HL-60 (cell line): ENCODE measurements at places on chromosomes 1 and 21.

- no peak for DNase-seq
Measured at GRCh38 chr1:20099533-20099932, 19.8 kb downstream of the PLA2G2D start.

DNA sequence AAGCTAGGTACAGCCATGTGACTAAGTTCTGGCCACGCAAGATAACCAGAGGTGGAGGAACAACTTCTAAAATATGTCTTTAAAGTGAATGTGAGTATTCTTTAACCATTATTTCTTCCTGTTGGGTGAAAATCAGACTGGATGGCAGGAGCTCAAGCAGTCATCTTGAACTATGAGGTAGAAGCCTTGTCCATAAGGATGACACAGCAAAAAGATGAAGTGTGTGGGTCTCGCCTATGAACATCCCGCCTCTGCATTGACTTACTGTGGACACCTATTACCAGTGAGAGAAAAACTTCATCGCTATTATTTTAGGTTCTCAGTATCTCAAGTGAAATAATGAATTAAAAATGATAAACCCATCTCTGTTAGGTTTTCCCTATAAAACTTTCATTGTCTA is 365.3 kb downstream of the USH2A start:
- no peak for DNase-seq

- DNase-seq: peak; percentile 45
Measured at GRCh38 chr1:41416552-41417334, 55.5 kb downstream of the FOXO6 start.

GRCh38 chr1:166888373-166889111 is 12.5 kb upstream of the TADA1 start:
- no peak for DNase-seq

DNA sequence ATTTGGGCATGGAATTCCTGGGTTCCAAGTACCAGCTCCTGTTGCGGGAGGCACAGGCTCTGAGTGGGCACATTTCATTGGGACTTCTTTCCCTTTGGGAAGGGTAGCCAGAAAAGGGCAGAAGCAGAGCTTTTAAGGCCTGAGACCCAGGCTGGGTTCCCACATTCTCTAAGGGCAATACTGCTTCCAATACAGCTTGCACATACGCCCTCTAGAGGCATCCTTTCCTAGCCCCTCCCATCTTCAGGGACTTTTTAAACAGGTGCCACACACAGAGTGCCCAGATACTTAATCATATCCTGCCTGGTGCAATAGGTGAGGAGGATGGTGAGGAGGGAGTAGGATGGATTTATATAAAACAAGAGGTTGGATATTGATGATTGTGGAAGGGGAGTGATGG is 5.7 kb downstream of the GPR88 start:
- no peak for DNase-seq

DNA sequence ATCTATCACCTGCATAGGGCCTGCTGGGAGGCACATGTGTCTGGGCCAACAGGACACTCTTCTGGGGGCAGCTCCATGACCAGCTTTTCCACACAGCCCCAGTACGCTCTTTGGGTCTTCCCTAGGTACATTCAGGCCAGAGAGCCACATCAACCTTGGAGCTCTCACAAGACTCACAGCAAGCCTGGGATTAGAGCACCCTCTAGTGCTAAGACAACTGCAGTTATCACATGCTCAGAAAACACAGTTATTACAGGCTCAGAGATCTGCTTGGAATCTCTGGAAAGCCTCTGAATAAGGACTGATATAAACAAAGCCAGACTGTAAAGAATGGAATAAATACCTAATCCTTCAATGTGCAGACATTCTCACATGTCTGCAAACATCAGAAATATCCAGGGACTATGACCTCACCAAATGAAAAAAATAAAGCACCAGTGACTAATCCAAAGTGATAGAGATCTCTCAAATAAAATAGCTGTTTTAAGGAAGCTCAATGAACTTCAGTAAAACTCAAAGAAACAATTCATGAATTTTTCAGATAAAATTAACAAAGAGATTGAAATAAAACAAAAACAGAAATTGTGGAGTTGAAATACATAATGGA is 563.9 kb upstream of the NR5A2 start:
- DNase-seq: peak; percentile 65

DNA sequence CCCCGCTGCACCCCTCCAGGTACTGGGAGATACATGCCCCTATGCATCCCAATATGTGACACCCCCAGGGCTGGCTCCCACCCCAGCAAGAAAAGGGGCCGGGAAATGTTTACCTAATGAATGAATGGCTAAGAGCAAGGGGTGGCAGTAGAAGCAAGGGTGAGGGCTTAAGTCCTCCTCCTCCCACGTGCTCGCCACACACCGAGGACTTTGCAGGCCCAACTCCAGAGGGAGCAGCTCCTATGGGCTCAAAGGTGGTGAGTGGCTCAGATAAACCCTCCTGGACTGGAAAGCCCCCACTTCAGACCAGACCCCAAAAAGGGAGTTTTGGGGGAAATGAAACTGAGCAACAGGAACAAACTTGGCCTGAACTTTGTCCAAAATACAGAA is 11.4 kb downstream of the SLC45A3 start:
- no peak for DNase-seq

- DNase-seq: no peak
Measured at GRCh38 chr1:94579876-94580294, 38.3 kb upstream of the F3 start.

- DNase-seq: peak; percentile 21
Measured at GRCh38 chr1:160646711-160647328, at the start of gene SLAMF1. TSS of gene SLAMF1 (minus strand) at chr1:160647044. CDS start at chr1:160646945, 99 bp downstream.

GRCh38 chr1:153631047-153632022 is 2.5 kb upstream of the CHTOP start:
- DNase-seq: no peak

DNA sequence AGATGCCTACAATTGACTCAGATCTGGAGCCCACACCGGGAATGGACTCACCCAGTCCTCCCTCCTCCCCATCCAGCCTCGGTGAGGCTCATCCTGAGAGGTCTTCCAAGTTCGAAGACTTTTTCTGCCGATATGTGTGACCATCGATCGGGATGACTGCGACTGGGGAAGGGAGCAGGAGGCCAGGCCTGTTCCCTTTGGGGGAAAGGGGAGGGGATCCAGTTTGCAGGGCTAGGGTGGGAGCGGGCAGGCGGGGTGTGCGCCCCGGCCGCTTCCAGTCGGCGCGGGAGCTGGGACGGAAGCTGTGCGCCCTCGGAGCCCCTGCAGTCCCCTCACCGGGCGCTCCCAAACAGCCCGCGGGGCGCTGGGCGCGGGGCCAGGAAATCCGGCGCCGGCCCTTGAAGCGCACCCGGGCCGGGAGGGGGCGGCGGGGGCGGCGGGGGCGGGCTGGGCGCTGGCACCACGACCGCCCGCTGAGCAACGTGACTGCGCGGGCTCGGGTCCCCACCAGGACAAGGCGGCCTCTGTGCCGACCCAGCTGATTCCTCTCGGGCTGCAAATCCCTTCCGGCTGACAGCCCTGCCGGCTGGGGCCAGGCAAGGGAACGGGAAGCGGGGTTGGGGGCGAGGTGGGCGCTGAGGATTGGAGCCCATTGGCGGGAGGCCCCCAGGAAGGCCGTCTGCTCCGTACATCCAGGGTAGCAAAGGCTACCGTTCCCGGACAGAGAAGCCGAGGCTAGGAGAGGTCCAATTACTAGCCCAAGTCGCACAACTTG is 103.9 kb downstream of the EBNA1BP2 start:
- DNase-seq: no peak

DNA sequence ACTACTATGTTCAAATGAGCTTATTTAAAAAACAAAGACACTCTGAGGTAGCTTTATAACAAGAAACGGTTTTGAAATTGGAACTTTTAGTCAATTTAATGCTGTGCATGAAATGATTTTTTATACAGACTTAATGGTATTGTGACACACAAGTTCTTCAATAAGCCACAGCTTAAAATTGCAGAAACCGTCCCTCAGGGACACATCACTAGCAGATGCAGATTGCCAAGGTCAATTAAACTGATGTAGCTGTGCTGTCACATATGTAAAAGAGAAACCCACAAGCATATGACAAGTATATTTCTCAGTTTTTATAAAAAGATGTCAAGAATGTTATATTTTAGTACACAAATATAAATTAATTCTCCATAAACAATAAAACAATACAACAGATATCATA is 366.9 kb downstream of the DPYD start:
- no peak for DNase-seq

GRCh38 chr1:214537219-214537618 is 14.2 kb downstream of the PTPN14 start:
- no peak for DNase-seq

DNA sequence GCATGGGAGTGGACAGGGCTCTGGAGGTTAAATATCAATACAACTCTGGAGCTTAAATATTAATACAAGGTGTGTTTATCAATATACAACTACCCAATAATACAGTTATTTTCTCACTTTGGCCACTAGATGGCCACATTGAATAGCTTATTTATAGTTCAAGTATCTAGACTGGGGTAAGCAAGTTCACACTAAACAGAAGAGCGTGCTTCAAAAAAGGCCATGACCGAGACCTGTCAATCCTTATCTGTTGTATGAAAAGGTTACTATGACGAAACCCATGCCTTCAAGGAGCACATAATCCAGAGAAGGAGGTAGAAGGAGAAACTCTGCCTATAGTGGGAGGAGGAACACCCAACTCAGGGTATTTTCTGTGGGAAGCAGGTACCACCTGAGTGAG is 29.1 kb downstream of the CHML start:
- DNase-seq: peak; percentile 44

DNA sequence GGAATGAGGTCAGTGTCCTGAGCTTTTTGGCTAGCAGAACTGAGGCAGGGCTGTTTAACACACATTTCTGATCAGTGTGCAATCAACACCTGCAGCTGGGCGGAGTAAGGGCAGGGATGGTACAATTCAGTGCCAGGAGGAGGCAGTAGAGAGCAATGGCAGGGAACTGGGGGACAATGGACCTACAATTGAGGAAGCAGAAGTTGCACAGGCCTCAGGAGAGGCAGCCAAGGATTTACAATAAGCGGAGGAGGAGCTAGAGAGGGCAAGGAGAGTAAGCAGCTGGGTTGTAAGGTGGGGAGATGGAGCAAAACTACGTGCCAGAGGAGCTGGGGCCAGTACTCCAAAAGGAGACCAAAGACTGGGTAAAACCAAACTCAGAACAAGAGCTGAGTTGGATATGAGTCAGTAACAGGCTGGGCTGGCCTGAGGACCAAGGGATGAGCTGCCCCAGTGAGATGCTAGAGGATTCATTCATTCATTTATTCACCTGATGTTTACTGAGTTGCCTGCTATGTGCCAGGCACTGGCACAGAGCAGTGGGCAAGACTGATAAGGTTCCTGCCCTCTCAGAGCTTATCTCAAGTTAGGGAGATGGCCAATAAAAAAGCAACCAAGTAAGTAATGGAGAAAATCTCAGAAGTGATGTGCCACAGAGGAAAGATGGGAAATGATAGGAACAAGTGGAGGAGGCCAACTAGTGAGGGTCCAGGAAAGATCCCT is 10.4 kb upstream of the GALE start:
- DNase-seq: peak; percentile 95
